NCI-H526 treated with DMSO at 0.1 percent for 48 hours (cell line): ENCODE measurements at places on chromosomes 11 and 22.

DNA sequence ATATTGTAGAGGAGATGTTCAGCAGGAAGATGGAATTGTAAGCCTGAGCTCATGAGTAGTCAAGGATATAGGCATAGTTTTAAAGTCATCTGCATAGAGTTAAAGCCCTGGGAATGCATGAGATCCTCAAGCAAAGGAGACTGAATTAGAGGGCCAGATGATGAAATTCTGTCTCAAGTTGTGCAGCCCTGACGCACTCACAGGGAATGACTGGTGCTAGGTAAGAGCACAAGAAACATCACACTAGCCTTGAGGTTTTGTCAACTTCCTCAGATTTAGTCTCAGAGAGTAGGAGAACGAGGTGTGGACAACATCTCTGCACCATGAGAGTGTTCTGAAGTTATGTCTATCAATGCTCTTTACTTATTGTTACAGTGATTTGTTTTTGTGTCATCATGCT lies 5.8 kb downstream of the RAB38 start:
- no peak for DNase-seq

- DNase-seq = no peak
Measured at GRCh38 chr22:42273855-42274451, 3.5 kb upstream of the TCF20 start.

DNA sequence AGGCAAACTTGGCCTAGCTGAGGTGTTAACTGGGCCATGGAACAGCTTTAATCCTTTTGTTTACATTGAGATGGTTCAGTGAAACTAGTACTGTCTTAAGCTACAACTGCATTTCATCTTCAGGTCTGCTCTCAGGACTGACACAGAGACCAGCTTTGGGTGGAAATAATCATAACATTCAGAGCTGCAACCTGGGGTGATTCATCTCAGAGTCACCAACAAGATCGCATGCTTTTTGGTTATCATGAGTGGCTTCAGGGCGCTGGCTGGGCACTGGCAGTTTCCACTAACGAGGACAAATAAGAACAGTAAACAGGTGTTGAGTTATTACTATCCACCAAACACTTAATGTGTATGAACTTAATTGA lies 60.9 kb upstream of the PAX6 start:
- DNase-seq = no peak

DNA sequence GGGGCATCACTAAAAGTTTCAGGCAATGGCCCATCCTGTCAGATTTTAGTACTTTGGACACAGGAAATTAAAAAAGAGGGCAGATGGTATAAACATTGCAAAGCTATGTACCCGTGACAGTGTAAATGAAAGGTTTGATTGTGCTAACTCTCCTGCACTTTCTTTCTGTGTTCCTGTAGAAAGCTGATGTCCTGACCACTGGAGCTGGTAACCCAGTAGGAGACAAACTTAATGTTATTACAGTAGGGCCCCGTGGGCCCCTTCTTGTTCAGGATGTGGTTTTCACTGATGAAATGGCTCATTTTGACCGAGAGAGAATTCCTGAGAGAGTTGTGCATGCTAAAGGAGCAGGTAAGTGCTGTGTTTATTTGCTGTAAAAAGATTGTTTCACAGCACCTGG lies 10.3 kb downstream of the CAT start:
- no peak for DNase-seq

GRCh38 chr11:106418791-106419190 lies 341.3 kb downstream of the AASDHPPT start:
- DNase-seq = no peak

DNA sequence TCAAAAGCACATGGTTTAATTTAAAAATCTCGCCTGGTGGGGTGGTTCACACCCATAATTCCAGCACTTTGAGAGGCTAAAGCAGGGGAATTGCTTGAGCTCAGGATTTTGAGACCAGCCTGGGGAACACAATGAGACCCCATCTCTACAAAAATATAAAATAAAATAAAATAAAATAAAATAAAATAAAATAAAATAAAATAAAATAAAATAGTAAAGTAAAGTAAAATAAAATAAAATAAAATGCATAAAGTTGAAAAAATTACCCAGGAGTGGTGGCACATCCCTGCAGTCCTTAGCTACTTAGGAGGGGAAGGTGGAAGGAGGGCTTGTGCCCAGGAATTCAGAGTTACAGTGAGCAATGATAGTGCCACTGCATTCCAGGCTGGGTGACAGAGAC lies 88.7 kb upstream of the MS4A8 start:
- no peak for DNase-seq

GRCh38 chr11:27489092-27489491 lies 16.5 kb upstream of the LGR4 start:
- no peak for DNase-seq

DNA sequence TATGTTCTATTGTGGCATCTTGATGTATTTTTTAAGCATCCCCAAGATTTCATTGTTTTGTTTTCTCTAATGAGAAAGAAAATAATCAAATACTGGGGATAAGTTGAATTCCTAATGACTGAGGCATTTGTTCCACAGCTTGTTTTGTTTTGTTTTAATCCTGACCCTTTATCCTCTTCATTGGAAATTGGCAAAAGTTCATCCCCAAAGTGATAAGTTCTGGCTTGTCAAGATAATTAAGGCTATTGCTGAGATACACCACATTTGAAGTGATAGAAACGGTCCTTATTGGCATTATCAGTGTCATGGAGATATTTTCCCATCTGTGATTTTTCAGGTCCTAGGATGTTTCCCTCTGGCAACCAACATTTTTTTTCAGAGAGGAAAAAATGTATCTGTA lies 65.0 kb downstream of the SLC36A4 start:
- DNase-seq = no peak

DNA sequence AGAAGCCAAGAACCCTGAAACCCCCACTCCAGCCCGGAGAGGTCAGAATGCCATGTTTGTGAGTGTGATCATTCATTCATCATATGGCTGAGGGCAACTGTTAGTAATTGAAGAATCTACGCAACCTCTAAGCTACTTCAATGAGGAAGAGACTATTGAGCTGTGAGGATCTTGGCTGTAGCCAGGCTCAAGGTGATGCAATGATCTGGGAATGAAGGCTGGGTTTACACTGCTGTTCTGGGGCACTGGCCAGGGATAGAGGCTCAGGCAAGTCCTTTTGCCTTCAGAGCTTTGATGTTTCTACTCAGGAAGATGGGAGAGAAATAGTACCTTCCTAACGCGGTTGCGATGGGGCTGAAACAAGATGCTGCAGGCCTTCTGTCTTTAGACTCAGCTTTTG lies 12.9 kb downstream of the CRYBB2 start:
- DNase-seq = no peak

- peak; percentile 14 for DNase-seq
Measured at GRCh38 chr22:41939981-41940831, 6.7 kb downstream of the CENPM start.

GRCh38 chr22:38221908-38222796 lies 20.4 kb downstream of the MAFF start:
- no peak for DNase-seq

DNA sequence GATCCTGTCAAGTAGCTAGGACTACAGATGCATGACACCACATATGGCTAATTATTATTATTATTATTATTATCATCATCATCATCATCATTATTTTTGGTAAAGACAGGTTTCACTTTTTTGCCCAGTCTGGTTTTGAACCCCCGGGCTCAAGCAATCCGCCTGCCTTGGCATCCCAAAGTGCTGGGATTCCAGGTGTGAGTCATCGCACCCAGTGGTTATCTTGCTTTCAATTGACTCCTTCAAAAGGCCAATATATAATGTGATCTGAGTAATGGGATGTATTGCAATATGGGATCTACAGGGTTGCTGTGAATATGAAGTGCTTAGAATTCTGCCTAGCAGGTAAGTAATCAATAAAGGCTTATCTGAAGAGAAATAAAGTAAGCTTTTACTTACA lies 221.2 kb downstream of the SBF2 start:
- DNase-seq = no peak

GRCh38 chr11:17507773-17508172 lies 31.1 kb upstream of the ABCC8 start:
- no peak for DNase-seq

GRCh38 chr11:120517390-120517761 lies 5.8 kb downstream of the GRIK4 start:
- no peak for DNase-seq

GRCh38 chr11:14237444-14237961 lies 121.5 kb downstream of the RRAS2 start:
- no peak for DNase-seq

- no peak for DNase-seq
Measured at GRCh38 chr11:118136341-118136740, 16.3 kb downstream of the SCN4B start.

GRCh38 chr11:83612891-83613766 lies 327.0 kb upstream of the CCDC90B start:
- DNase-seq = peak; percentile 31

DNA sequence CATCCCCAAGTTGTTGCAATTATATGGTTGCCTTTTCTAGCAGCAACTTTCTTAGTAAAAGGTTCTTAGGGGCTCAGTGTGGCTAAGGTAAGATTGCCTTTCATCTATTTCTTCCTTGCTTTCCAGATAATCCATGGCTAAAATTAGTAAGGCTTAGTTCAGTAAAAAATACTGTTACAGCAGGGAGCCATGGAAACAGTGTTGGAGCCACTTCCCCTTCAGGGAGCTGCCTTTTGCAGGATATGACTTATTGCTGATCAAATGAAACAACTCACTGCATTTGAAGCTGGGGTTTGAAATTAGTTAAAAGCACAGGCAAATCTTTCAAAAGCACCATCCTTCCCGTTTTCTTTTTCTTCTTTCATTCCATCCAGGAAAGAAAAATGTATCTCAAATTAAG lies 184.3 kb downstream of the C11orf87 start:
- no peak for DNase-seq

DNA sequence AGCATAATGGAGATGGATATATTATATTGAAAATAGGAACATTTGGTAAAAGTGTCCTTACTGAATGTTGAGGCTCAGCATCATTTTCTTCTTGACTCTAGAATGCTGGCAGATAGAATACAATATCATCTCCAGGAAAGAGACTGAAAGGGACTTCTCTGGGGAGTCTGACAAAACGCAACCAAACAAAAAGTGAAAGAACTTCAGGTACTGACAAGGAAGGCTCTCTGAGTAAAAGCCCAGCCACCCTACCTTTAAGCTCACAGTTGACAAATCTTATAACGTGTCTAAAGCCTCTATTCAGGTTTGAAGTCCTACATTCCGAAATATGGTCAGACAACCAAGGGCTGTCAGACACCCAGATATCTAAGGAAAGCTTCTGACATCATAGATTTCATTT lies 590.8 kb downstream of the SOX6 start:
- no peak for DNase-seq

- no peak for DNase-seq
Measured at GRCh38 chr22:49269928-49270327, 557.7 kb downstream of the BRD1 start.

- peak; percentile 26 for DNase-seq
Measured at GRCh38 chr11:115869780-115870431, 365.7 kb upstream of the CADM1 start.

GRCh38 chr11:996681-997080 lies 39.8 kb downstream of the MUC6 start:
- no peak for DNase-seq

GRCh38 chr11:106400949-106401570 lies 323.6 kb downstream of the AASDHPPT start:
- no peak for DNase-seq

DNA sequence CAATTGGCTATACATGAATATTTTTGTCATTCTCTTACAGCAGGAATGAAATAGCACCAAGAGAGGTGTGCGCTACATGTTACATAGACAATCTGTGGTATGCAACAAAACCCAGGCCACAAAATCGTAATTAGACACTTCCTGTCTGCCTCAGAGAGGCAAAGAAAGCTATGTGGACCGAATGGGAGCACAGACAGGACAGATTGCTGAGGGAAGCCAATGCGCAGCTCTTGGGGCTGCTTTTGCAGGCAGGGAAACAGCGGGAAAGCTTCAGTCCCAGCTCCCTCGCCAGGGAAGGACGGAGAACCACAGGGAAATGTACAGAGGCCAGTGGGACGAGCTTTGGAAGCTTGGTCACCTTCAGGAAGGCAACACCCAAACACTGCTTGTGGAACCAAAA lies 40.9 kb downstream of the SERPINH1 start:
- no peak for DNase-seq

GRCh38 chr11:21072558-21072957 lies 403.2 kb downstream of the NELL1 start:
- DNase-seq = no peak

- no peak for DNase-seq
Measured at GRCh38 chr22:37410174-37411055, 16.9 kb downstream of the ELFN2 start.
